Memory B cell (primary cell): ENCODE measurements at places on chromosomes 7 and 10.

DNA sequence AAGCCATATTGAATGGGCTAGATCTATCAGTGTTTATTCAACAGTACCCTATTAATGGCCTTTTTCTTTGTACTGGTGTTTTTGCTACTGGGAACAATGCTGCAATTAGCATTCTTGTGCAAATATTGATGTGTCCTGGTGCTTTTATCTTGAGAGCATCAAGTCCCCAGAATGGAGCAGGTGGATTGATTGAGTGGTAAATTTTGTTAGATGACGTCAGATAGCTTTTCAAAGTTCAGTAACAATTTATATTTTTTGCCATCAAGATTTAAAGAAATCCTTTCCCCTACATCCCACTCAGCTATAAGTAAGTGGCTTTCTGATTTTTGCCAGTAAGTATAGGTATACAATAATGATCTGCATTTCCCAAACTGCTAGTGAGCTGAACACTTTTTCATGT lies 63.4 kb upstream of the SYPL1 start:
- H3K36me3 ChIP-seq, result no peaks in the 10 kb centered on the region
- no peak overlapping the region for H3K27ac ChIP-seq
- peaks cover 8% of the 10 kb centered on the region for H3K27me3 ChIP-seq
- DNase-seq, result no peak
- no peak overlapping the region for H3K4me3 ChIP-seq

DNA sequence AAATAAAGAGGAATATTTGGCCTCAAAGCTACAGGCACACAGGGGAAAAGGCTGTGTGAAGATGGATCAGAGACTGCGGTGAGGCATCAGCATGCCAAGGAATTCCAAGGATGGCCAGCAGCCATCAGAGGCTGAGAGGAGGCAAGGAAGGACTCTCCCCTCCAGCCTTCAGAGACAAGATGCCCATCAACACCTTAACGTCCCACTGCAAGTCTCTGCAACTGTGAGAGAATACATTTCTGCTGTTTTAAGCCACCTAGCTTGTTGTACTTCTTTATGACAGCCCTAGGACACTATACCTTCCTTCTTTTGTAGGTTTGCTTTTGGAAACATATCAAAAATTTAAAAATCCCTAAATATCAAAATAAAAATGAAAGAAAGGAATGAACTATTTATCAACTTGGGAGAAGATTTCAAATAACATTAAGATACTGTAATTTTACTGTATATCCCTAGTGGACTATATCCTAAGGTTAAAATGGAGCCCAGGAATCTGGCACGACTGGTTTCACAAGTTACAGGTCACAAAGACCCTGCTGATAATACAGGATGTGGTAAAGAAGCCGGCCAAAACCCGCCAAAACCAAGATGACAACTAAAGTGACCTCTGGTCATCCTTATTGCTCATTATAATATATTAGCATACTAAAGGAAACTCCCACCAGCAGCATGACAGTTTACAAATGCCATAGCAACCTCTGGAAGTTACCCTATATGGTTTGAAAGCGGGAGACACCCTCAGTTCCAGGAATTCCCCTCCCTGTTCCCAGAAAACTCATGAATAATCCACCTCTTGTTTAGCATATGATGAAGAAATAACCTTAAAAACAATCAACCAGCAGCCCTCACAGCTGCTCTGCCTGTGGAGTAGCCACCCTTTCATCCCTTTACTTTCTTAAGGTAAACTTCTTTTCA lies 185.2 kb downstream of the AVL9 start:
- H3K4me1 ChIP-seq, result peaks cover 3% of the 10 kb centered on the region
- H3K27ac ChIP-seq, result no peak overlapping the region
- no peaks in the 10 kb centered on the region for H3K36me3 ChIP-seq

GRCh38 chr10:128097783-128098182 lies 28.4 kb downstream of the MKI67 start:
- DNase-seq, result no peak
- H3K4me3 ChIP-seq, result no peak overlapping the region
- no peaks in the 10 kb centered on the region for H3K27me3 ChIP-seq

GRCh38 chr10:124672181-124672638 lies 72.0 kb downstream of the FAM53B start:
- H3K36me3 ChIP-seq, result peaks cover 16% of the 10 kb centered on the region
- H3K27me3 ChIP-seq, result no peaks in the 10 kb centered on the region
- peaks cover 38% of the 10 kb centered on the region for H3K4me1 ChIP-seq
- DNase-seq, result no peak
- no peak overlapping the region for H3K4me3 ChIP-seq

DNA sequence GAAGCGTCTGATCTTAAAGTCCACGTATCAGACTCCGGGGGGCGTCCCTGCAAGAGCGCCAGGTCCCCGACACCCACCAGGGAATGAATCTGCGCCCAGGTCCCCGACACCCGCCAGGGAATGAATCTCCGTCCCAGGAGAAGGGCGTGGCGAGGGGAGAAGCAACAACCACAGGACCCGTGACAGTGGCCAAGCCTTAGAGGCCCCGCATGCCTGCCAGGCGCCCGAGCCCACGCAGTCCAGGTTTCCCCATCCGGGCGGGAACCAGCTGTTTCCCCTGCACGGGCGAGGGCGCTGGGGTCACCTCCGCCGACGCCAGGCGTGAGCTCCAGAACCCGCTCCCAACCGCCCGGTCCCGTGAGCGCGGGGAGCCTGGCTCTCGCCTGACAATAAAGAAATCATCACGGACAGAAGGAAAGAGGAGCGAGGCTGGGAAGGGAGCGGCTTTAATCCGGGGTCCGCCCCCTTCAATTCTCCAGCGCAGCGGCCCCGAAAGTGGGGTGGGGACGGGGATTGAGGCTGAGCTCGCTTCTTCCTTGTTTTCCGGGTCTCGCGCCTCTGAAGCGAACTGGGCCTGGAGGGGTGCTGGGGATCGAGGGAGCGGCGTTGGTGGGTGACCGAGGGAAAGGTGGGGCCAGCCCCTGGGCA lies 29.0 kb upstream of the BMS1 start:
- H3K4me3 ChIP-seq, result peak overlapping the region; percentile 84
- H3K4me1 ChIP-seq, result peaks cover 9% of the 10 kb centered on the region
- H3K27ac ChIP-seq, result no peak overlapping the region
- H3K27me3 ChIP-seq, result peaks cover 19% of the 10 kb centered on the region
- DNase-seq, result no peak

GRCh38 chr7:74498996-74499834 lies 45.5 kb downstream of the GTF2IRD1 start:
- H3K4me3 ChIP-seq, result no peak overlapping the region
- H3K27me3 ChIP-seq, result peaks cover 7% of the 10 kb centered on the region
- peaks cover 2% of the 10 kb centered on the region for H3K36me3 ChIP-seq
- no peak for DNase-seq
